NCI-H748 treated with DMSO at 0.1 percent for 48 hours (cell line): ENCODE measurements at places on chromosomes 5 and 9.

- DNase-seq = no peak
Observed at GRCh38 chr9:121160025-121160424, 41.6 kb downstream of the RAB14 start.

GRCh38 chr5:60535198-60535597, 164.8 kb downstream of the DEPDC1B start:
- no peak for DNase-seq

GRCh38 chr5:41980396-41980795, 55.3 kb downstream of the FBXO4 start:
- DNase-seq = no peak

- DNase-seq = no peak
Observed at GRCh38 chr5:155008669-155009068, 4.9 kb upstream of the KIF4B start.

GRCh38 chr9:18109675-18110074, 364.3 kb upstream of the ADAMTSL1 start:
- DNase-seq = no peak

DNA sequence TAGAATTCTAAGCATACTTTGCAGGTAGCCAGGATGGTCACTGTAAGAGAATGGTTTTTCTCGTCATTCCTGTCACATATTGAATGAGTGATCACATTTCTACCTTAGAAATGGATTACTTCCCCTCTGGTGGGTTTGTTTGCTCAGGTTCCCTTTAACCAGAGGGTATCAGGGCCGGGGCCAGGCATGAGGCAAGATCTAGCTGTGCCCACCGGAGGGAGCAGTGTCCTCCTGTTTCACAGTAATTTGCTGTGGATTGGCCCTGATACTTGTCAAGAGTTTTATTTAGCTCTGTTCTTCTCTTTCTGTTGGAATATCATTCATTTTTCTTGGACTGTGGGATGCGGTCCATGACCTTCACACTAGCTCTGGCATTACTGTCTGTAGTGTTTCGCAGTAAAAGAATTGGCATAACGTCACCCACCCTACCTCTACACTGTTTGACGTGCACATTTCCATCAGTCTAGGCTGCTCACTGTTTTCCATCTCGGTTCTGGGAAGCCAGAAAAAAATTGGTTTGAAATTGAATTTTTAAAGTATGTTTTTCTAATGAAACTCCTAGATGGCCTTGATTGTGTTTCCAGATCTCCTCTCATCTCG, 42.4 kb upstream of the ZBED3 start:
- DNase-seq = no peak

DNA sequence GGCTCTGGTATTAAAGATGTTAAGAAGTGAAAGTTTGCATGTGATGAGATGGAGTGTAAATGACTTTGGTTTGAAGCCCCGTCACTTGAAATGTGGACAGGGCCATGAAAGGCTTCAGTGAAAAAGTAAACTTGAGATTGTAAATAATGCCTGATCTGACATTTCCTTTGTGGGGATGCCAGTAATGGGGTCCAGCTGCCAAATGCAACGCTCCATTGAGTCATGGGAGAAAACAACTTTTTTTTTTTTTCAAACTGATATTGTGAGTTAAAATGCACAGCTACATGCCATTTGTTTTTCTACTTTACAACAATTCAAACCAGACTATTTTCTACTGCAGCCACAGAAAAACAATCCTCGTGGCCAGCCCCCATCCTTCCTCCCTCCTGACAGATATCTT, 327.0 kb upstream of the TNC start:
- DNase-seq = no peak

DNA sequence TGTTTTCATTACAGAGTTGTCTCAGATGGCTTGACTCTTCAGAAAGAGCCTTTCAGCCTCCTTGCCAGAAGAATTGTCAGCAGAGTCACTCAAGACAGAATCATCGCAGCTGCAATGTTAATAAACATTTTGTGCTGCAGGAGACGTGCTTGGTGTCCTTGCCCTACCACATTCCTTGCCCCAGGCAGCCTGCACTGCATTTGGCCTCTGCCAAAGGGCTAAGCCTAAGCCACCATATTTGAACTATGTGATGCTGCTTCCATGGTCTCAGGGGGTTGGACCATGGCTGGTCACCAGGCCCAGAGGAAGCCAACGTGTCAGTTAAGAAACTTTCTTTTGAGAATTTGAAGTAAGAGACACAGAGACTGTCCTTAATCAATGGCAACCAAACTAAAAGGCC, 145.4 kb downstream of the ACTL7B start:
- DNase-seq = no peak

GRCh38 chr9:27117489-27118135, 8.6 kb downstream of the TEK start:
- peak; percentile 76 for DNase-seq
